HL-60 (cell line): ENCODE measurements at places on chromosomes 6 and 20.

DNA sequence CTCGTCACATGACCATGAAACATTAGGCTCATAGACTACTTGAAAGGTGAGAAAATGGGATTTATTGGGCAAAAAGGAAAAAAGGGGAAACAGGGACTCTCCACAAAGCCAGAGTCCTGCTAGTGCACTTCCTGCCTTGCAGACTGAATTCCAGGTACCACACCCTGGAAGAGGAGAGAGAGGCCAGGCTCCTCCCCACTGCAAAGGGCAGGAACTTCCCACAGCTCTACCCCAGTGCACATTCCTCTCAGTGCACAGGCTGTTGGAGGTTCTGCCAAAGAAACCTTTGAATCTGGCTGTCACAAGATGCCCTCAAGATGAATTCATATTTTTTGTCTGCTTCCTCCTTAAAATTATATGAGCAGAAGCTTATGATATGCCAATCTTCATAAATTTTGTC is 920.4 kb upstream of the GJE1 start:
- DNase-seq = no peak

DNA sequence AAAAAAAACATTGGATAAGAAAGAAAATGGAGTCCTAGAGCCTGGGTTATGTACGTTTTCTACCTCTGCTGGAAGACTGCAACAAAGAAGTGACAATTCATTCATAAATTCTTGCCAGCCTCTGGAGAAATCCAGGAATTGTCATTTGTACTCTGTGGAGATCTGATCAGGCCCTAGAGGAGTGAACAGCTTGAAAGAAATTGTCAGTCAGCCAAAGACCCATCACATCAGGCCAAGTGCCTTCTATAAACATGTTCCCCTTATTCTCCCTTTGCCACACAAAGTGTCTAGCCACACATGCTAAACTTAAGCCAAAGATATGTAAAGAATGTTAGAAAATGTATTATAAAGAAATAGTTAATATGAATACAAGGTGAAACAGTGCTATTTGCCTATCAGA is 152.4 kb downstream of the ADAT2 start:
- DNase-seq = no peak

DNA sequence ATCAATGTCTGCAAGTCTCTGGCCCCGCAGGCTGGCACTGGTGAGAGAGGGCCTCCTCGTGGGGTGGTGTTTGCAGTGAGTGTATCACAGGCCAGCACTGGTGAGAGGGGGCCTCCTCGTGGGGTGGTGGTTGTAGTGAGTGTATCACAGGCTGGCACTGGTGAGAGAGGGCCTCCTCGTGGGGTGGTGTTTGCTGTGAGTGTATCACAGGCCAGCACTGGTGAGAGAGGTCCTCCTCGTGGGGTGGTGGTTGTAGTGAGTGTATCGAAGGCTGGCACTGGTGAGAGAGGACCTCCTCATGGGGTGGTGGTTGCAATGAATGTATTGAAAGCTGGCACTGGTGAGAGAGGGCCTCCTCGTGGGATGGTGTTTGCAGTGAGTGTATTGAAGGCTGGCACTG is 53.3 kb upstream of the SLC22A1 start:
- DNase-seq = no peak

- DNase-seq = no peak
Measured at GRCh38 chr6:106804346-106805335, 169.9 kb downstream of the CD24 start.

- no peak for DNase-seq
Measured at GRCh38 chr20:44431502-44432234, 44.0 kb upstream of the TTPAL start.

DNA sequence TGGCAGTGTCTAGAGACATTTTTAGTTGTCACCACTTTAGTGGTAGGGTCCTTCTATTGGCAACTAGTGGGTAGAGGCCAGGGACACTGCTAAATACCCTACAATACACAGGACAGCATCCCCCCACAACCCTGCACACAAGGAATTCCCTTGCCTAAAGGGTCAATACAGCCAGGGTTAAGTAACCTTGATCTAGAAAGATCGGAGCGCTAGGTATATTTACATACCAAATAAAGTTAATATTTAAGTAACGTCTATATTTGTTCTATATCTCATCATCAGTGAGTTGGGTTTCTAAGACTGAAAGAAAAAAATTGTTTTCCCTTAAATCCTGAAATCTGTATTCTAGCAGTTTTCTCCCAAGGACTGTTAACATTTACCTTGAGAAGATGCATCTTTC is 16.1 kb downstream of the BFSP1 start:
- DNase-seq = no peak

GRCh38 chr6:56866917-56867522 is 87.9 kb upstream of the BEND6 start:
- DNase-seq = no peak

DNA sequence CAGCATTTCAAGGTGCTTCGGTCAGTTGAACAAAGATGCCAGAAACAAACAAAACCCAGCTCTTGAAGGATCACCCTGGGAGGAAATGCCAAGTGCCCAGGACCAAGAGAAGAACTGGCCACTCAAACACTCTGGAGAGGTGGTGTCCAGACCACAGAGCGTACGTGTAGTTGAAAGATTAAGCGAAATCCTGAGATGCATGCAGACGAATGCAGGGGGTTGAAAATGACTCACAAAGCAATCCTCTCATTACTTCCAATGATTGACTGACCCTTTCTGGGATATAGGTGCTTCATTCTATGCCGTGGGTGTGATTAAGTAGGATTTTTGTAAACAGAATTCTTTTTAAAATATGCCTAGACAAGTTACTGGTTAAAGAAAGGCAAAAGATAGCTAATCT is 71.5 kb upstream of the ATXN1 start:
- DNase-seq = no peak

DNA sequence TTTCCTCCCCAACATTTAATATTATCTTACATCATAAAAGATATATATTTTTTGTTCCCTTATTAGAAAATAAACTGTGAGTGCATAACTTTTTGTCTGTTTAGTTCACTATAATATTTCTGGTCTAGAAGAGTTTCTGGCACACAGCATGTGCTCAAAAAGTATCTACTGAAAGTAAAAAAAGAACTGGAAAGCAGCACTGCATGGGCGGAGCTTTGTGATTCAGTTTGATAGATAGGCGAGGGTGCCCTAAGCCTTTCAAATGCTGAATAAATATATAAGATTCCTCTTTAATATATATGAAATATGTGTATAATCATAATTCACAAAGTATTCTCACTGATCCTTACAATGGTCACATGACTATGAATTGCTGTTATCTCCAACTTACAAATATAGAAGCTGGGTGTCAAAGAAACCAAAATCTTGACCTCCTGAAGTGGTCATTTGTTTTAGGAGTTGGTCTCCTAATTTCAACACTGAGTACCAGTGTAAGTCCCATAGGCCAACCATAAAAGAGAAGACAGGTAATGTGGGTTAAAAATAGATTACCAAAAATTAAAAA is 50.8 kb downstream of the OR2B2 start:
- DNase-seq = no peak

GRCh38 chr6:2843138-2843740 is 1.6 kb upstream of the SERPINB1 start:
- DNase-seq = no peak

GRCh38 chr20:45044084-45044573 is 56.8 kb downstream of the KCNS1 start:
- DNase-seq = no peak

DNA sequence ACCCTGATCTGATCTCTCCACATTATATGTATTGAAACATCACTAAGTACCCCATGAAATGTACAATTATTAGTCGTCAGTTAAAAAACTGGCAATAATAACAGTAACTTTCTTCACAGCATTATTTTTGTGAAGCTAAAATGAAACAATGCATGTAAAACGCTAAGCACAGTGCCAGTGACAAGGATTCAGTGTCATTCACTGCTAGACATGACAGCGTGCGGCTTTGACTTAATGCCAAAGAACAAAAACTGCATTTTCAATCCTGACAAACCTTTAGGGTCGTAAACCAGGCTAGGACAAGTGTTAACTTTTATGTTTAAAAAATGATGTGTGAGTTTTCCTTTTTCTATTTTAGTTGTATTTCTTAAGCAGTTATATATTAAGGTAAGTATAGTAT is 8.8 kb upstream of the OPN5 start:
- DNase-seq = no peak

GRCh38 chr6:132004668-132005067 is 53.5 kb upstream of the CCN2 start:
- no peak for DNase-seq

- peak; percentile 50 for DNase-seq
Measured at GRCh38 chr6:27806981-27807440, 105.2 kb downstream of the OR2B2 start.

DNA sequence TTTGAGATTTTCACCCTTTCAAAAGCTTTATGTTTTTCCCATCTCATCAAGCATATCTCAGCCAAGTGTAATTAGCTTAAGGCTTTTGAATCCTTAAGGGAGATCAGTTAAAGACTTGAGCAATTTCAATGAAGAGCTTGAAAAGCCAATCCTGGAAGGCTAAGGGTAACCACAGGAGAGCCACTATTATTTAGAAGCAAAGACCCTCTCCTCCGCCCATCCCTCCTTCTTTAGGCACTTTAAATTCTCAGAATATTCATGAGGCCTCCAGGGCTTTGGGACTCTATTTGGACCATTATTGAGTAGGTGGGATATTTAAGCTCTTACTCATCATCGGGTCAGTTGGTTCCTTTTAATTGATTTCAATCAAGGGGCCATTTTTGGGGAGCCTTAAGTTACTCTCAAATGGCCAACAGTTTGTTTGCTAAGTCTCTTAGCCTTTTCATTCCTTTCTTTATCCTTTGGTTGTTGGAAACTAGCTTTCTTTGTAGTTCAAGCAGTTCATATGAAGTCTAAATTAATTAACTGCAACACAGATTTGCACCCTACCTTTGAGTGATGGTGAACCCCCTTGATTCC is 567.2 kb downstream of the KIF16B start:
- DNase-seq = no peak

GRCh38 chr6:144768551-144769075 is 483.5 kb downstream of the UTRN start:
- DNase-seq = no peak

DNA sequence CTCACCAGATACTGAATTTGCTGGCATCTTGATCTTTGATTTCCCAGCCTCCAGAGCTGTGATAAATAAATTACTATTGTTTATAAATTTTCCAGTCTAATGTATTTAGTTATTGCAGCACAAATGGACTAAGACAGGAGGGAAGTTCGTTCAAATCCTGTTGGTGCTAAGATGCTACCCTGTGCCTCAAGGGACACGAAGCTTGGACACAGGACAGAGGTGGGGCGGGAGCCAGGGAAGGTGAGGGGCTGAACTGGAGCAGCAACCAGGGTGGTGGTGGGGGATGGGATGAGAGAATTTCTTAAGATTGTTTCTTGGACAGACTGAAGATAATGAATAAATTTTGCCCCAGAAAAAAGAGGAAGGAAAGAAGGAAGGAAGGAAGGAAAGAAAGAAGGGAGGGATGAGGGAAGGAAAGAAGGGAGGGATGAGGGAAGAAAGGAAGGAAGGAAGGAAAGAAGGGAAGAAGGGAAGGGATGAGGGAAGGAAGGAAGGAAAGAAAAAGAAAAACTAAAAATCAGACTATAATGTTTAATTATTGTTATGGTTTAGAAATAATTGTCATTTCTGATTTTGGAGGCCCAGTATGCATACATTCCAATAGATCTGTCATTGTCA is 127.2 kb downstream of the CDC5L start:
- DNase-seq = no peak

GRCh38 chr6:97399208-97399607 is 116.2 kb upstream of the MMS22L start:
- no peak for DNase-seq

DNA sequence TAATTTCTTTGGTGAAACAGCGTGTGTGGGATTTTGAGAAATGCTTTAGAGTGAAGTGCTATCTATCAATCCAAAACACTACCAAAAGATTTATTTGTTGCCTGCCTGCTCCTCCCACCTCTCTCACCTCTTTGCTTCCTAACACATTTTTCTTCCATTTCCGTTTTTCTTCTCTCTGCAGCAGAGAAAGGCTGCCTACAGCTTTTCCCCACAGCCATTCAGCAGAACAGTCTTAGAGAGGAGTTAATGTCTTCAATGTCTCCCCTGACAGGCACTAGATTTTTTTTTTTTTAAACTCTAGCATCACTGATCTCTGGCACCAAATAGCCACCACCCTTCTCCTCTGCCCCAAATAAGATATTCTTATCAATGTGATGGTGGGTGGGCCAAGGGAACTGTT is 327.8 kb upstream of the MAN1A1 start:
- no peak for DNase-seq

- no peak for DNase-seq
Measured at GRCh38 chr6:97240222-97240621, 42.8 kb downstream of the MMS22L start.

- no peak for DNase-seq
Measured at GRCh38 chr6:122753688-122754056, 25.8 kb upstream of the FABP7 start.

DNA sequence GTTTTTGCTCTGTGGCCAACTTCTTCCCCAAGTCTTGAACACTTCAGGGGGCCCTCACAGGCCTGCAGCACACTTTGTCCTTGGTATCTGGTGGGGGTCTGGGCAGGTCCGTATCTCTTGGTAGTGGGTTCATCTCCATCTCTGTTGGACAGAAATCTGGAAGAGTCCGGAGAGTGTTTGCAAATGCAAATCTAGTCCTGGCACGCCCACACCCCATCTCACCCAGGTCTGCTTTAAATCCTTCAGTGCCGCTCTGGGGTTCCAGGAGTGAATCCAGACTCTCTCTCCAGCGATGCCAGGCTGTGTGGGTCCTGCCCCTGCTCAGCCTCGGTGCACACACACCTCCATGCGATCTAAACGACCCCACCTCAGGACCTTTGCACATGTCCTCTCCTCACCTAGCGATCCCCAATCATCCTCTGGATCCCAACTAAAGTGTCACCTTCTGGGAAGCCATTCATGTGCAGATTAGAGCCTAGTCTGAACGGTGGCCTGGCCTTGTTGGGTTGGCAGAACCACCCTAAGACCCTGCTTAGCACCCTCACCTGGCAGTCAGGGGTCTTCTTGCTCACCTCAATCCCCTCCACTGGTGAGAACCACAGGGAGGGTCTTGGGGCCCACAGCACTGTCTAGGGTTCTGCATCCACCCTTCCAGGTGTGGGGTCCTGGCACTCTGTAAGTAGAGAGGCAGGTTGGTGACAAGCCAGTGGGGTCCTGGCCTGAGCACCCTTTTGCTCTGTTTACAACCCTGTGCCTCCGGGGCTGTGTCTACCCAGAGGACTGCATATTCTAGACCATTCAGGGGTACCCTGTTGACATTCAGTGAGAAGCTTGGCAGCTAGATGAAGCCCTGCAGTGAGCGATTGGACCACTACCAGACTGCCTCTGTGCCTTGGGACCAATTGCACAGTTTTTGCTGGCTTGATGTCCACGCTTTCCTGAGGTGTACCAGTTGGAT is 100.8 kb downstream of the SYCP2 start:
- DNase-seq = no peak

DNA sequence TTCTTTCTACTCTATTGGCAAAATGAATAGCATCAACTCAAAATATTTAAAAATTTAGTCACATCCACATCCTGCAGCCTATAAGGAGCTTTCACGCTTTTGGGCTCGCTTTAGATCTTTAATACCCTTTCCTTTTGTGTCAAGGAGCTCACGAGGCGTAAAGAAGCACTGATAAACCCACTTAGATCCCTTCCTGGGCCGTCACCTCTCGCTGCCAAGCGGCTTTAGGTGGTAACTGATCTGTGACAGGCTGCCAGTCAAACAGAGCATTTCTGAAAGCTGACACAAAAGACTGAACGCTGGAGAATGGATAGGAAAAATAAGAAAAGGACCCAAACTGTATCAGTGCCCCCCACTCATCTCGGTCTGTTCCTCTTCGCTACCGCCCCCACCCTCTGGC is 385.7 kb upstream of the MMS22L start:
- no peak for DNase-seq
